Kidney (tissue), 22 donors: ENCODE measurements at places on chromosomes 2 and 18. TPM values are rescaled to one million over a fixed set of nuclear protein-coding genes. Genes with fewer than 3 reads are reported as not detected.

Gene IL1RN
- polyA plus RNA-seq = 1.3 TPM

Gene ZNF385B
- 5.9 TPM for polyA plus RNA-seq

Gene ZNF514
- polyA plus RNA-seq = 11.1 TPM

Gene CIAO1
- polyA plus RNA-seq = 48.2 TPM

Gene DQX1
- not detected for polyA plus RNA-seq

Gene NT5DC4
- polyA plus RNA-seq = not detected

Gene EGR4
- polyA plus RNA-seq = not detected

Gene SCYGR4
- polyA plus RNA-seq = not detected

Gene ALLC
- 1.3 TPM for polyA plus RNA-seq

Gene LDLRAD4
- polyA plus RNA-seq = 2.3 TPM

Gene MAL
- 1,006 TPM for polyA plus RNA-seq

Gene NT5C1B
- polyA plus RNA-seq = not detected

Gene KATNAL2
- polyA plus RNA-seq = 13.4 TPM

Gene EFHD1
- 280 TPM for polyA plus RNA-seq

Gene LIMS3
- polyA plus RNA-seq = 1.5 TPM

Gene ALKAL2
- 8.0 TPM for polyA plus RNA-seq

Gene ADCYAP1
- polyA plus RNA-seq = 1.8 TPM

Gene LCT
- polyA plus RNA-seq = 0.19 TPM

Gene ARHGAP25
- 6.3 TPM for polyA plus RNA-seq

Gene GAD1
- polyA plus RNA-seq = 4.1 TPM

Gene CDH19
- 0.37 TPM for polyA plus RNA-seq

Gene PPP1R1C
- polyA plus RNA-seq = 2.5 TPM
